ENCODE measurements at places on chromosomes 7 and 10.

GRCh38 chr7:7159063-7159658 lies 23.2 kb upstream of the C1GALT1 start:
- no peak for DNase-seq

DNA sequence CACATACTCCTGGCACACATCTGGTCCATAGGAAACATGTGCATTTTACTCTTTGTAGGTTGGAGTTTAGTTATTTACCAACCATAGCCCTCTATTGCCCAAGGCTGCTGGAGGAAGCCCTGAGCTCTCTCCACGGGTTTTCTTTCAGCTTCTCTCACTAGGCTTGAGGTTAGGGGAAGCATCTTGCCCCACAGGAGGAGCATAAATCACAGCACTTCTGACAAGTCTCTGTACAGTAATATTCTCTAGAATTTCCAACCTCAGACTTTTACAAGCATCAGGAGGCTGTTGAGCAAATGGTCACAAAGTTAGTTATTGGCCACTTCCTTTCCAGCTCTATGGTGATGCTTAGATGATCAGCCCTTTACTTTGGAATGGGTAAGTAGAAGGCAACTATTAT lies 122.9 kb upstream of the GLI3 start:
- no peak for DNase-seq

- no peak for DNase-seq
These were observed 53.9 kb upstream of the NRP1 start for GRCh38 chr10:33388382-33388781.

DNA sequence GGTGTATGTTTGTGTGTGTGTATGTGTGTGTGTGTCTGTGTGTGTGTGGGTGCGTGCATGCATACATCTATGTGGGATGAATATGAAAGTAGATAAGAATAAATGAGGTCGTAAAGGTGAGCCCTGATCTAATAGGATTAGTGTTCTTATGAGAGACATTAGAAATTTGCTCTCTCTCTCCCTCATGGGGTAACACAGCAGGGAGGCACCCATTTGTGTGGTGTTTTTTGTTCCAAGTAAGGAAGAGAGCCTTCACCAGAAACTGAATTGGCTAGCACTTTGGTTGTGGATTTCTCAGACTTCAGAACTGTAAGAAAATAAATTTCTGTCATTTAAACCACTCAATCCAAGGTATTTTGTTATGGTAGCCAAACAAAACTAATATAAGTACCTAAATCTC lies 353.7 kb upstream of the CHRM2 start:
- no peak for DNase-seq

GRCh38 chr10:34002896-34003295 lies 668.4 kb upstream of the NRP1 start:
- DNase-seq, result no peak

- DNase-seq, result no peak
These were observed 170.9 kb downstream of the RAB11FIP2 start for GRCh38 chr10:117875793-117876192.

DNA sequence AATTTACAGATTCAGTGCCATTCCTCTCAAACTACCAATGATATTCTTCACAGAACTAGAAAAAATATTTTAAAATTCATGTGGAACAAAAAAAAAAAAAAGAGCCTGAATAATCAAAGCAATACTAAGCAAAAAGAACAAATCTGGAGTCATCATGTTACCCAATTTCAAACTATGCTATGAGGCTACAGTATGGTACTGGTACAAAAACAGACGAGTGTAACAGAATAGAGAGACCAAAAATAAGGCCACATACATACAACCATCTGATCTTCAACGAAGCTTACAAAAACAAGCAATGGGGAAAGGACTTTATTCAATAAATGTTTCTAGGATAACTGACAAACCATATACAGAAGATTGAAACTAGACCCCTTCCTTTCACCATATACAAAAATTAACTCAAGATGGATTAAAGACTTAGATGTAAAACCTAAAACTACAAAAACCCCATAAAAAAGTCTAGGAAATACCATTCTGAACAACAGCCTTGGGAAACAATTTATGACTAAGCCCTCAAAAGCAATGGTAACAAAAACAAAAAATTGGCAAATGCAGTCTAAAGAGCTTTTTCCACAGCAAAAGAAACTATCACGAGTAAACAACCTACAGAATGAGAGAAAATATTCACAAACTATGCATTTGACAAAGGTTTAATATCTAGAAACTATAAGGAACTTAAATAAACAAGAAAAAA lies 207.7 kb downstream of the PTN start:
- DNase-seq, result no peak

Data from stimulated activated CD4-positive, alpha-beta T cell treated with anti-CD3 and anti-CD28 coated beads, Interleukin-15, amount 100 ng/mL, for 1 hour (primary cell).